ENCODE measurements at places on chromosomes 1 and 21. TPM values are rescaled to one million over a fixed set of nuclear protein-coding genes. Genes with fewer than 3 reads are reported as not detected.
A peak's percentile ranks its signal among the peaks of the same experiment; 100 is the strongest.

DNA sequence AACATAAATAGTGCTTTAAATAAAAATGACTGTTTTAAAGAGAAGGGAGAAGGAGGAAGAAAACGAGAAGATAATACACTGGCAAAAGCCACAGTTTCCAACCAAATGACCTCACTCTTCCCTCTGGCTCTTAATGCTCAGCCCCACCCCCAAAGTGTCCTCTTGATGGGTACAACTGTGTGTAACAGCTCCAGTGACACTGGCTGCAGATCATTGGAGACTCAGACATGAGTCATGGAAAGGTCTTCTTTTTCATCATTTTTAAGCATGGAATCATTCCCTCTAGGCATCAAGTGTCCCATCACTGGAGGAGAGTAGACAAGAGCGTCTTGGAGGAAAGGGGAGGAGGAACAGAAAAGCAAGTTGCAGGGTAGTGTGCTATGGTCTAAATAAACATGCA, 333.0 kb downstream of the PAPPA2 start:
- DNase-seq = peak; percentile 76

- DNase-seq = no peak
These were observed 12.4 kb downstream of the RIPK4 start for GRCh38 chr21:41754479-41754891.

The TRAF5 gene
- 6.5 TPM for total RNA-seq

The CR2 gene
- total RNA-seq = not detected

The LCE2C gene
- not detected for total RNA-seq

- no peak for DNase-seq
These were observed 62.1 kb downstream of the USP24 start for GRCh38 chr1:55153031-55153430.

The TPTE gene
- 1.7 TPM for total RNA-seq

GRCh38 chr1:154883919-154884868, 14.1 kb upstream of the KCNN3 start:
- DNase-seq = no peak

DNA sequence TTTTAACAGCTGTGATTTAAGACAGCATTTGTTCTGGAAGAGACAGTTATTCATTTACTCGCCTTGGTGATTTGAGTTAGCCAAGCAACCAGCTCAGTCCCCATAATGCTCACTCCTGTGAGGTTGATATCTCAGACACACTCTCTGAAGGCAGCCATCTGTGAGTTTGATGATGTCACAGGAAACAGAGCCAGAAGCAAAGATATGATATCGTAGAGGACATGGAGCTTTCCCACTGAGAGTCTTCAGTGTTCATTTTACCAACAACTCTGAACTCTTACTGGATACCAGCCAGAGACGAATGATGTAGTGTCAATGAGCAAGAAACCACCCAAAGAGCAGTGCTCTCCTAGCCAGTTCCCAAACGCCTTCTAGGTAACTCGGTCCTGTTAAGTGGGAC, 219.4 kb downstream of the SLC35F3 start:
- no peak for DNase-seq

The TFF2 gene
- not detected for total RNA-seq

Measured in HT1080 (cell line).